Activated CD8-positive, alpha-beta T cell treated with anti-CD3 and anti-CD28 coated beads, Interleukin-2, amount 10 ng/mL, durations not matched to agents 7 days and 5 days (primary cell): ENCODE measurements at places on chromosomes 6 and 20. TPM values are rescaled to one million over a fixed set of nuclear protein-coding genes. Genes with fewer than 3 reads are reported as not detected.

The HSPA12B gene
- not detected for total RNA-seq

The SMIM13 gene
- total RNA-seq = 10.1 TPM

The MICB gene
- 49.0 TPM for total RNA-seq

DNA sequence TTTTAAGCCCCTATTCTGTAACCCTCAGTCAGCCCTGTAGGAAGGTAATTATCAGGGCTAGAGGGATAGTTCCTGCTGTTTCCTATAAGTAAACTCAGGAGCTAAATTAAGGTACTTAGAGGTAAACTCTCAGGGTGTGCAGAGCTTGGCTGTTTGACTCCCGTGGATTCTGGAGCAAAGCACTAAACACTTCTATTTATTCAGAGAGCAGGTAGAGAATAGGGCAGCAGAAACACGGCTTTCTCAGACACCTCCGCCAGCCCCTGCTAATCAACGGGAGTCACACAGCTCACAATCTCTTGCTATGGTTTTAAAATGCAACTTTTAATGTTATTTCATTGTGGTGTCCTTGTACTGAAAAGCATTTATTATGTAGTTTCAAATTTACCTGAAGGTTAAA is 21.8 kb downstream of the PRKN start:
- no peak for DNase-seq

DNA sequence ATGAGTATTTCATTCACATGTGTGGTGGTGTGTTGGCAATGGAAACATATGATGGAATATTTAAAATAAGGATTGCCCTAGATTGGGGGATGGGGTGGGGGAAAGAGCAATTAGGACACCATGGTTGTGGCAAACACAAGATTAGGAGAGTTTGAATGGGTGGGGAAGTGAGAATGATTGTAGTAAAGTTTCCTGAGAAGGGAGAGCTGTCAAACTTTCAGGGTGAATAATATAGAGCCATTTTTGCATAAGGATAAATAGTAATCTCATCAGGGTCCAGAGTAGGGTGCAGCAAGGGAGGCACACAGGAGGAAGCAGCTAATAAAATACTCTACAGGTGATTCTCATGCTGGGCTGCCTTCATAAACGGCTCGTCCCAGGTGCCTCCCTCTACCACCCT is 294.9 kb upstream of the MARCKS start:
- no peak for DNase-seq

GRCh38 chr6:18632670-18633410 is 245.7 kb downstream of the RNF144B start:
- no peak for DNase-seq

The CRISP2 gene
- not detected for total RNA-seq

The OR2J2 gene
- total RNA-seq = not detected

- DNase-seq = peak; percentile 90
These were observed 567 bp upstream of the FNDC11 start for GRCh38 chr20:63553251-63553932.
